ENCODE measurements at places on chromosomes 1 and 21.

DNA sequence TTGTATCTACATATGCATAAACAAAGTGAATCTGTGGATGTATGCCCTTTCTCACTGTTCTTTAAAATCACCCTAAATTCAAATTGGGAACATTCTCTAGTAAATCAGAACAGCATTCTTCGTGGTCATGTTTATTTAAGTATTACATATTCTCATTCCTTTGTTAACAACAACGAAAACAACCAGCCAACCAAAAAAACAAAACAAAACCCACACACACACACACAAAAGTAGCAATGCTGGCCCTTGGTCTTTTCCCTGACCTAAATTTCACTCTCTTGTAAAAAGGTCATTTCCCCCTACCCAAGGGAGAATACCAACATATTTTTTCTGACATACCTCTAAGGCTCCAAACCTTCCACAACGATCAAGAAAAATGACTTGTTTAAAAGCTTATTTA, 102.6 kb downstream of the NRIP1 start:
- no peak for DNase-seq

- DNase-seq = no peak
Observed at GRCh38 chr1:938088-938683, 14.5 kb downstream of the SAMD11 start.

DNA sequence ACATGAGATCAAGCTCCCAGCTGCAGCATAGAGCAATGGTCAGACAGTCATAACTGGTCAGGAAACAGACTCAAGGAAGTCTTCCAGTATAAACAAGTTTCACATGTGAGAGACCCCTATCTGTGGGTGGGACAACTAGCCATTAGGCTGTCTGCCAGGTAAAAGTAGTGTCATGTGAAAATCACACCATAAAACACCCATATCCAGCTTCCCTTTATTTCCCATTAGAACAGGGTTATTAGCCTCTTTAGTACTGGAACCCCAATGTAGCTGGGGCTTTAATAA, 426.7 kb downstream of the KCNT2 start:
- no peak for DNase-seq

DNA sequence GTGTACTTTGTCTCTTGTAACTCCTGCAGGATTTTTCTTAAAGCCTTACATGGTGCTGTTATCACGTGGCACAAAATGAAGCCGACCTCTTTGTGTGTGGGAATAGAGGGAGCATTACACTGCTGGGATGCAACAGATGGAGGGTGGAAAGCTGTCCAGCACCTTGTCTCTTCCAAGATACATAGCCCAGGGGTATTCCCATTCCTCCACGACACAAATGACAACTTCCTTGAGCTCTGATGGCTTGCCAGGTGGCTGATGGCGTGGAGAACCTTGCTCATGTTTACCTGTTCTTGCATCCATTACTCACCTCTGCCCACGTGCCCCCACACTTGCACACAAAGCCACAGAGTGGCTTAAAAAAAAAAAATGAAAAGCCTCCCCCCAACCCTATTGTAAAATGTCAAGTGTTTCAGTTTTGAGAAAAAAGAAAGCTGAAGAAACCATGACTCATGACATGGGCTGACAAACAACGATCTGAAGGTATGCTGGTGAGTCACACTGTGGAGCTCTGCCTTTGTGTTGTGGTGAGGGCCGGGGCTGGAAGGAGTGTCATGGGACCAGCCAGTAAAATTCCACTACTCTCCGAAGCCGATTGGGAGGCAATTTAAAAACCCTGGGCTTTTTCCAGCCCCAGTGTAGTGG, 32.0 kb upstream of the ATP5PO start:
- peak; percentile 78 for DNase-seq

- no peak for DNase-seq
Observed at GRCh38 chr1:22343456-22344328, 108.0 kb upstream of the ZBTB40 start.

GRCh38 chr1:2480236-2480985, 4.3 kb downstream of the PLCH2 start:
- no peak for DNase-seq

DNA sequence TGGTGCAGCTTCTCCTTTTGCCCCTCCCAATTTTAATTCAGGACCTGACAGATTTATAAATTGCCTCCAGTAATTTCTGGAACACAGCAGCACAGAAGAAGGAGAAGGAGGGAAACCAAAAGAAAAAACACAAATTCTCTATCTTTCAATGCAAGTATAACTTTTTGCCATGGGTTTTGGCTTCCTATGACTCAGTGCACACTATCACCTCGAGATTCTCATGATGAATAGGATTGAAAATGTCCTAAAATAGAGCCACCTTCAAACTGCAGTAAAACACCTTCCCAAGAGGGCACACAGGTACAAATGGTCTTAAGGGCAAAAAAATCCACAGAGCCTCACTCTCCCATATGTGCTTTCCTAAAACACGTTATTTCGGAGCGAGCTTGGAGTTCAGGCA, 113.6 kb downstream of the HLCS start:
- DNase-seq = no peak

- no peak for DNase-seq
Observed at GRCh38 chr1:75392278-75392677, 218.6 kb downstream of the SLC44A5 start.

DNA sequence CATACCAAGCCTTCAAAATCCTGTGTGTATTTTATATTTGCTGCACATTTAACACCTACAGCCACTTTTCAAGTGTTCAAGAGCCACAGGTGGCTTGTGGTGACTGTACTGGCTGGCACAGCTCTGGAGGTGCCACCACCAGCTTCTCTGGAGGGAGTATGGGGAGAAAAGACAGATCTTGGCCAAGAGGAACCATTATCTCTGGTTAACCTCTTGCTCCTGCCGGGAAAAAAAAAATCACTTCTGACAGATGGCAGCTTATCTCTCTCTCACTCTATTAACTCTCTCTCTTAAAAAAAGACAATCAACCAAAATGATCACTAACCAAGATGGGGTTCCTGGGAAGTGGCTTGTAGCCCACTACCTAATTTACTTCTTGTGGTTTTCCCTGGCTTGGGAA, 1.2 kb upstream of the RIIAD1 start:
- no peak for DNase-seq

DNA sequence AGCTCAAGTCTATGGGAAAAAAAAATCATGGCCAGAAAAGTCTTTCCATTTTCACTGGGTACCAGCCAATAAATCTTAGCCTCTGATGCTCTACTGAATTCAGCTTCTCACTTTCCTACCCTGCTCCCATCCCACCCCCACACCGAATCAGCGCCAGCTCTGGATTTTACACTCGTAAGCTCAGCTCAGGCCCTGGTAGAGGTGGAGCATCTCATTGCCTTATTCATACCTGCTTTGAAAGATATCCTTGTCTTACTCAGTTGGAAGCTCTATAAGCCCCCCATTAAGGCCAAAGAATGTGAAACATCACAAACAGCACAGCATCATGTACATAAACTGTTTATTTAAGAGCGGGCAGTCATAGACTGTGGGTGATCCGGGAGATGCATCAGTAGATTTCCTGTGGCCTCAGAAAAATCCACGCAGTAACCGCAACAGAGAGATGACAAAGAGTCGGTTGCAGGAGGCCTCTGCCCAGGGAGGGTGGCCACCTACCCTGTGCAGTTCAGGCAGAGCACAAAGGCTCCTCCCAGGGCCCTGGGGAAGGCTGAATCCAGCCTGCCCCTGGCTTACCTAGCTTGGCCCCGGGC, 36.4 kb upstream of the ETS2 start:
- no peak for DNase-seq

- DNase-seq = no peak
Observed at GRCh38 chr1:163205513-163205912, 2.8 kb upstream of the RGS5 start.

All from activated CD4-positive, alpha-beta T cell treated with anti-CD3 and anti-CD28 coated beads, Interleukin-2, amount 50 U/mL, for 4 hours (primary cell).